ENCODE measurements at places on chromosomes 13 and 19. TPM values are rescaled to one million over a fixed set of nuclear protein-coding genes. Genes with fewer than 3 reads are reported as not detected.

Gene ATP4B
- total RNA-seq, result not detected

Gene SLC10A2
- not detected for total RNA-seq

Gene ELSPBP1
- not detected for total RNA-seq

Gene CCDC70
- not detected for total RNA-seq

Gene KIR3DL1
- 0.12 TPM for total RNA-seq

Gene PINLYP
- total RNA-seq, result 5.0 TPM

Gene SIGLECL1
- total RNA-seq, result not detected

Gene ZNF468
- 16.8 TPM for total RNA-seq

Gene RNF113B
- total RNA-seq, result not detected

Gene GRIK5
- total RNA-seq, result 0.67 TPM

Gene LIN7B
- total RNA-seq, result 6.0 TPM

Gene IL11
- 0.29 TPM for total RNA-seq

Gene NCR1
- 0.58 TPM for total RNA-seq

Gene OR7D2
- total RNA-seq, result 0.07 TPM

Gene RETN
- 0.88 TPM for total RNA-seq

Gene B3GNT3
- total RNA-seq, result not detected

Gene MEIOSIN
- not detected for total RNA-seq

Gene TMC4
- 3.6 TPM for total RNA-seq
